ENCODE measurements at places on chromosomes 16 and 17. TPM values are rescaled to one million over a fixed set of nuclear protein-coding genes. Genes with fewer than 3 reads are reported as not detected.

GRCh38 chr16:1912215-1912543 is 6.0 kb downstream of the HS3ST6 start:
- no peak for DNase-seq

DNA sequence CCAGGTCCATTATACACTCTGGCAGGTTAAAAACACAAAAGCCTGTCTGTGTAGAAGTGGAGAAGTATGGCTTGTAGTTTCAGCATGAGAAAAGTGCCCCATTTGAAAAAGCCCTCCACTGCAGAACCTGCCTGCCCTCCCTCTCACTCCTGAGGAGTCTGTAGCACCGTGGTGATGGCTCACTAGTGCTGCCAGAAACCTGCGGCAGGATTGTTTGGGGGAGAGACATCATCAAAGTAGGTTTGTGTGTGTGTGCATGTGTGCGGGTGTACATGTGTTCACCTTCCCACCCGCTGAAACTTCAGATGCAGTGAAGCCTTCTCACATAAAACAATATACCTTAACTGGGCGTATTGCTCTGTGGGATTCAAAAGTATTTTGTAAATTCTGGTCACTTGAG is 26.9 kb downstream of the NDEL1 start:
- no peak for DNase-seq

The CYGB gene
- total RNA-seq: 33.4 TPM

The CACNG4 gene
- 0.36 TPM for total RNA-seq

All from sigmoid colon (tissue), 7 donors.